ENCODE measurements at places on chromosomes 12 and 14. TPM values are rescaled to one million over a fixed set of nuclear protein-coding genes. Genes with fewer than 3 reads are reported as not detected.

Gene GPR135
- 6.5 TPM for total RNA-seq

Gene PROX2
- not detected for total RNA-seq

Gene NKX2-8
- not detected for total RNA-seq

Gene PARP11
- total RNA-seq = 10.7 TPM

Gene LRTM2
- not detected for total RNA-seq

Gene KRT72
- not detected for total RNA-seq

Gene HSPA2
- 13.6 TPM for total RNA-seq

Gene EID3
- total RNA-seq = 18.2 TPM

Gene CD27
- total RNA-seq = not detected

Gene CSRP2
- total RNA-seq = 4.0 TPM

Gene TMEM179
- total RNA-seq = 0.11 TPM

Gene CD163L1
- 0.54 TPM for total RNA-seq

Gene SCNN1A
- 1.6 TPM for total RNA-seq

Gene DBX2
- total RNA-seq = not detected

Gene RNASE3
- not detected for total RNA-seq

Gene NANOG
- 0.32 TPM for total RNA-seq

Gene SRGAP1
- total RNA-seq = 35.8 TPM

Gene CLEC4C
- not detected for total RNA-seq

Gene PRR4
- total RNA-seq = 4.2 TPM

Gene SAMD15
- total RNA-seq = 8.5 TPM

Gene KRT8
- total RNA-seq = 7.6 TPM

Gene FRMD6
- total RNA-seq = 330 TPM

Gene ZDHHC22
- total RNA-seq = not detected

Gene EFS
- total RNA-seq = 18.4 TPM

Gene LPAR5
- total RNA-seq = not detected

Gene ACVRL1
- total RNA-seq = 6.1 TPM

Gene PLD4
- total RNA-seq = 0.13 TPM

Gene IFT81
- 16.1 TPM for total RNA-seq

Gene HOTAIR
- total RNA-seq = 1.8 TPM

Gene WIF1
- total RNA-seq = not detected

Gene MMP14
- total RNA-seq = 336 TPM

Measured in articular chondrocyte of knee joint (primary cell).